ENCODE measurements at places on chromosomes 3 and 15.
A peak's percentile ranks its signal among the peaks of the same experiment; 100 is the strongest.

- no peak for DNase-seq
Observed at GRCh38 chr15:60493166-60493565, 14.2 kb upstream of the ICE2 start.

- peak; percentile 78 for DNase-seq
Observed at GRCh38 chr15:93467337-93467736, 378.3 kb upstream of the RGMA start.

DNA sequence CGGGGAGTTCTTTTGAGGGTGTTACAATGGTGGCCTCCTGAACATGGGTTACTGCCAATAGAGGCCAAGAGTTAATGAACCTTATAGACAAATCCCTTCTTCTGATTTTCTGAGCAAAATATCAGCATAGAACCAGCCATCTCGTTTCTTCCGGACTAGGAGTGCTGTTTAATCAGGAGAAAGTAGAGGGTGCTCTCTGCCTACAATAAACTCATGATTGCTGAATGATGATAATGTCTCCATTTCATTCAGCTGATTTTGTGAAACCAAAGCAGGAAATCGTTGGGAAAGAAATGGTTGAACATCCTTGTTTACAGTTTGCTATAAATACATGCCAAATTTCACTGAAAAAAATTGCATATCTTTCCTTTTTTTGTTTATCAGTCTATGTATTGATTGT is 142.8 kb upstream of the PLSCR5 start:
- DNase-seq, result no peak

DNA sequence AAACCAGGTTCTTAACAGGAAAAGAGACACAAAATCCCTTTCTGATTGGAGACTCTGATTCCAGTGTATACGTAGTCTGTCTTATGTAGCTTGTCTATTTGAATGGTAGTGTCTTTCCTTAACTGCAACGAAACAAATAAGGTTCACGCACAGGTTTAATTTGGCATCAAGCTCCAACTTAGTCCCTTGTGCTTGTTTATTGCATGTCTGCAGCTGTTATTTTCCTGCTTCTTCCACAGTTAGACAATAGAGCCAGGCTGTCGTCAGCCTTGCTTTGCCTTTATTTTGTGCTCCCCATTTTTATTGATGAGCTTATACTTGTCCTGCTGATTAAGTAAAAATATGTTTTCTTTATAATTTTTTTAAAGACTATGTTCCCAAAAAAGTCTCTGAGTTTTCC is 152.7 kb upstream of the CDIN1 start:
- no peak for DNase-seq

DNA sequence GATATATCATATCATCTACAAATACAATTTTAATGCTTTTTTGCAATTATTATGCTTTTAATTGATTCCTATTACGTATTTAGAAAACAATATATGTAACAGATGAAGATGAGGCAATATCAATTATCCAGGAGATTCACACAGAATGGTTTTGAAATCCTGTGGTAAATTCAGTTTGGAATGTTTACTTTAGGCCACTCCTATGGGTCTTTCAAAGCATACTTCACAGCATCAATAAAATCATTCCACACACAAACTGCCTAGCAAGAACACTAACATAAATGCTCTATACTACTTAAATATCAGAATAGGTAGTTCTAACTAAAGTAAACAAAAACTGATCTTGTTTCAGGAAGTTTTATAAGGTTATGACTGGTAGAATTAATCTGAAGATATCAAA is 90.5 kb downstream of the FAM227B start:
- no peak for DNase-seq

GRCh38 chr3:50689558-50689957 is 14.8 kb downstream of the DOCK3 start:
- no peak for DNase-seq

DNA sequence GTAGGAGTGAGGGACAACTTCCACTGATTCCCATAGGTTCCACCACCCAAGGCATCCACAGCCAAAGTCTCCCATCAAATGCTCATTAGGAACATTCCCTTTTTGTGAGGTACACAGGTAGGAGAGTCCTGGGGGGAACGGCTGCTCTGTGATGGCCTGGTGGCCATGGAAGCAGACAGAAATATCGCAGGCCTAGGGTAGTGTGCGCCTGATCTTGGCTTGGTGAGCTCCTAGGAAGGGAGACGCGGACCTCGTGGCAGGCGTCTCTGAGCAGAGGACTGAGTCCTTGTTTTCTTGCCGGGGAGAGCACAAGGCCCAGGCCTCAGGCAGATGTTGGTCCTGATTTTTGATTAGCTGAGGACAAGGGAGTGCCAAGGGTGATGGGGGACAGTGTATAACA is 99.5 kb downstream of the SNRPN start:
- DNase-seq, result no peak

DNA sequence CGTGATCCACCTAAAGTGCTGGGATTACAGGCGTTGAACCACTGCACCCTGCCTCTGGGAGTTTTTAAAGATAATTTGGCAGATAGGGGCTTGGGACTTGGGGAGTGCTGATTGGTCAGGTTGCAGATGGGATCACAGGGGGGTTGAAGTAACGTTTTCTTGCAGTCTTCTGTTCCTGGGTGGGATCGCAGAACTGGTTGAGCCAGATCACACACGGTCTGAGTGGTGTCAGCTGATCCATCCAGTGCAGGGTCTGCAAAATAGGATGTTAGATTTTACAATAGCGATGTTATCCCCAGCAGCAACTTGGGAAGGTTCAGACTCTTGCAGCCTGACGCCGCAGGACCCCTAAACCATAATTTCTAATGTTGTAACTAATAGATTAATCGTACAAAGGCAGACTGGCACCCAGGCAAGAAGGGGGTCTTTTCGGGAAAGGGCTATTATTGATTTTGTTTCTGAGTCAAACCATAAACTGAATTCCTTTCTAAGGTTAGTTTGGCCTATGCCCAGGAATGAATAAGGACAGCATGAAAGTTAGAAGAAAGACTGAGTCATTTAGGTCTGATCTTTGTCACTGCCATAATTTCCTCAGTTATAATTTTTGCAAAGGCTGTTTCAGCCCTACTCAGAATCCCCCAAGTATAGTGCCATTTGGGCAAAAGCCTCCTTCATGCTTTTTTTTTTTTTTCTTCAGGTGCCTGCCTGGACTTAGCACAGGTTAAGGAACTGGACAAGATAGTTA is 1.5 kb upstream of the CA12 start:
- DNase-seq, result no peak

DNA sequence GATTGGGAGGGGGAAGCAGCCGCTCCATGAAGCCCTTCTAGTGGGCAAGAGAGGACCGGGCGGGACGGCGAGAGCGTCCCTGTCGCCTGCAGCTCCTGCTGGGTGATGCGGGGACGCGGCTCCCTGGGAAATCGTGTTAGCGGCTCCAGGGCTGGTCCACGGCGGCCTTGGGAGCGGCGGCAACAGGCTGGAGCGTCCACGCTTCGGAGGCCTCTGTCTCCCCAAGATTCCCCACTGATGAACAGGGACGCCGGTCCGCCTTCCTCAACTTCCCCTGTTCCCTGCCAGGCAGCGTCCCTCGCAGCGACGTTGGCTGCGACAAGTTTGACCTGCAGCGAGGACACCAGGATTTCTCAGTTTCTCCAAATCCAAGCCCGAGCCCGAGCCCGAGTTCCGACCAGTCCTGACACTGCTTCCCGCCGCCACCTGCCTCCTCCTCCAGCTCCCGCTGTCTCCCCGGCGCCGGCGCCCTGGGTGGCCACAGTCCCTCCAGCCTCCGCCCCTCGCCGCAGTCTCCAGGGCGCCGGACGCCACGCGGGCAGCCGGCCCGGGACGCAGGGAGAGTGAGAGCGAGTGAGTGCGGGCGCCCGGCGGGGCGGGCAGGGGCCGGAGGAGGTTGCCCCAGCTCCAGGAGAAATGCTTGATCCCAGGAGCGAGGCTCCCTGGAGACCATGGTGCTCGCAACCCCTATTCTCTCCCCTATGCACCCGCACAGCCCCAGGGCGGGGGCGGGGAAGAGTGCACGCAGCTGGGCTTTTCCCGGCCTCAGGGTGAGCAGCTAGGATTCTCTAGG is 78.1 kb upstream of the RNF7 start:
- DNase-seq, result peak; percentile 48

- DNase-seq, result no peak
Observed at GRCh38 chr3:149586871-149587270, 71.0 kb downstream of the WWTR1 start.

GRCh38 chr15:90903733-90904536 is 833 bp downstream of the MAN2A2 start:
- peak; percentile 16 for DNase-seq

GRCh38 chr3:195900436-195901355 is 7.7 kb downstream of the TNK2 start:
- DNase-seq, result no peak

DNA sequence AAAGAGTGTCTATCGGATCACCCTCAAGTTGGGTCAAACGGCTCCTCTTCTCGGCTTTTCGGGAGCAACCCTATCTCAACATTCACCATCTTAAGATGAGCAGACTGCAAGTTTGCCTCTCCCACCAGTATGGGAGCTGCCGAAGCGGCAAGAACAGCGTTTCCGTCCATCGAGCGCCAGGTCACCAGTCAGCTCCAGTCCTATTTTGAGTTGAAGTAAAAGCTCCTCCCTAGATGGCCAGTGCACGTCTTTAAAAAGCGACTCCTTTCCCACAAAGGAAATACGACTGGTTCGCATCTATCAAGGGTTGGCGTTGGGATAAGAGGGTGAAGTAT is 369 bp upstream of the U2SURP start:
- DNase-seq, result no peak

DNA sequence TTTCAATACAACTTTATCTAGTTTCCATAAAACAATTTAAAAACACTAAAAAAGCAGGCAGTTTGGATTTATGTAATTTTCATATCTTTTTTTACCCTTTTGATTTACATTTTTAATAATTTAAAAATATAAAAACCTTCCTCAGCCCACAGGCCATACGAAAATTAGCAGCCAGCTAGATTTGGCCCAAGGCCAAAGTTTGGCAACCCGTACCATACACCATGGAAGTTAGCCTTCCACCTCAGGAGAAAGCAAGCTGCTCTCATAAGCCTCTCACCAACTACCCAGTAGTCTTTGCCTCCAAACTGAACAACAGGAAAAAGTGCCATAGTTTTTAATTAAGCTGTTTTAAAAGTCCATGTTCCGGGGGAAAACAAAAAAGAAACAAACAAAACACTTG is 107.3 kb upstream of the TRIM42 start:
- DNase-seq, result no peak

DNA sequence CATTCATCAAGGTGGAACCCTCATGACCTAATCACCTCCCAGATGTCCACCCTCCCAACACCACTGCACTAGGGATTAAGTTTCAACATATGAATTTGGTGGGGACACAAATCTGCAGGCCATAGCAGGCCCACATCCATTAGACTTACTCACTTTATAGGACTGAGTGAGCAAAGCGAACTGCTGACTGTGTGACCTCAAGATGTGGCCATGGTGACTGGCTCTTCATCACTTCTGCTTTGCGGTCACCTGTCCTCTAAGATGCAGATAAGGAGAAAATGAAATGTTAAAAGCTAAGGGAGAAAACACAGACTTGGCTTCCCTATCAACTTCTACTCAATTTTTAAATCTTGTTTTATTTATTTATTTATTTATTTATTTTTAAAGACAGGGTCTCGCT is 14.5 kb upstream of the DCP1A start:
- DNase-seq, result no peak

GRCh38 chr15:59436774-59437141 is 1.2 kb upstream of the FAM81A start:
- peak; percentile 67 for DNase-seq

- no peak for DNase-seq
Observed at GRCh38 chr3:64856977-64857516, 169.2 kb upstream of the ADAMTS9 start.

DNA sequence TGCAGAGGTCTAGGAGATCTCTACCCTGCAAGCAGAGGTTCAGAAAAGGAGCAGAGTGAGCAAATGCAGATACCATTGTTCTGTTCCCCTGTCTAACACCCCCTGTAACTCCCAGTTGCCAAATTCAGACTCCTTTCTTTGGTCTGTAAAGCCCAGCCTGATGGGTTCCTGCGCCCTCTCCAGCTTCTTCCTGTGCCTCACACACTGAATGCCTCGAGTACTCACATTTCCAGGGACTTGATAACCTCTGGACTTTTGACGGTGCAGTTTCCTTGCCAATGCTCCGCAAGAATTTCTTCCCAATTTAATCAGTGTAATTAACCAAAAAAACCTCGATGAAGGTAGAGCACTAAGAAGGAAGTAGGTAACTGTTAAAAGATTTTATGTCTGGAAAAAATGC is 19.3 kb downstream of the PDE8A start:
- no peak for DNase-seq

- no peak for DNase-seq
Observed at GRCh38 chr15:90990446-90990845, 3.9 kb downstream of the PRC1 start.

- peak; percentile 6 for DNase-seq
Observed at GRCh38 chr15:91099616-91099994, 452 bp upstream of the SV2B start.

DNA sequence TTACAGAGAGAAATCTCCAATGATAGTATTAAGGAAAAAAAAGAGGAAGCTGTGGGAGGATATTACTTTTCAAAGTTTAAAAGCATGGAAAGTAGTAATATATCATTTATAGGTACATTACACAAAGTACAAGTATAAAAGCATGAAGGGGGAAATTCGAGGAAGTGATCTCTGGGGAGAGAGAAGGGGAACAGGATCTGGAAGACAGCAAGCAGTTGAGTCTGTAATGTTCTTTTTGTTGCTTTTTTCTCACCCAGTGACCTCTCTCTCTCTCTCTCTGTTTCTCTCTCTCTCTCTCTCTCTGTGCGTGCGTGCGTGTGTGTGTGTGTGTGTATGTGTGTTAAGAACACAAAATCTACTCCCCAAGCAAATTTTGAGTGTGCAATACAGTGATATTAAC is 10.2 kb downstream of the C3orf20 start:
- no peak for DNase-seq

DNA sequence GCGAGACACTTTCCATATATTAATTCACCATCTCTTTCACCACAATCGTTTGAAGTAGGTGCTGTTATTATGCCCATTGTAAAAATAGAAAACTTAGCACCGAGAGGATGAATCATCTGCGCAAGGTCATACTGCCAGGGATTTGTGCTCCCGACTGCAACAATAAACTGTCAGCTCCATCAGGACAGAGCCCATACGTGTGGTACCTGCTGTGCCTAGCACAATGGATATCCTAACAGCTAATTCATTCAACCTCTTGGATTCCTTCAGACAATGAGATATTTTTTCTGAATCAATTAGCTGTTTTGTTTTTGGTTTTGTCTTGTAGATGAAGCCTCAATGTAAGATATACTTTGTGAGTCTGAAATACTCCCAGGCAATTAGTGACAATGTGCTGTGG is 32.3 kb upstream of the PROK2 start:
- DNase-seq, result no peak

- no peak for DNase-seq
Observed at GRCh38 chr3:115423170-115423569, 200.1 kb upstream of the GAP43 start.

- DNase-seq, result no peak
Observed at GRCh38 chr3:114691871-114692270, 398.0 kb downstream of the TIGIT start.

- DNase-seq, result no peak
Observed at GRCh38 chr3:190286014-190286413, 36.2 kb downstream of the CLDN1 start.

GRCh38 chr3:42302924-42303634 is 37.1 kb upstream of the CCK start:
- no peak for DNase-seq
